ENCODE measurements at places on chromosomes 4 and X.

- peak; percentile 21 for DNase-seq
Observed at GRCh38 chrX:38260231-38260630, 39.6 kb upstream of the SRPX start.

DNA sequence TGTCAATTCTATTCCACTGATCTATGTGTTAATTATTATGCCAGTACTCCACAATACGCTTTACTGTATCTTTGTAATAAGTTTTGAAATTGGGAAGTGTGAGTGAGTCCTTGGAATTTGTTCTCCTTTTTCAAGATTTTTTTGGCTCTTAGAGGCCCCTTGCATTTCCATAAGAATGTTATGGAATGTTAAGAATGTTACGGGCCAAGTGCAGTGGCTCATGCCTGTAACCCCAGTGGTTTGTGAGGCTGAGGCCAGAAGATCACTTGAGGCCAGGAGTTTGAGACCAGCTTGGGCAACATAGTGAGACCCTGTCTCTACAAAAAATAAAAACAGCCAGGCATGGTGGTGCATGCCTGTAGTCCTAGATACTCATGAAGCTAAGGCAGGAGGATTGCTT lies 167.6 kb upstream of the CXorf66 start:
- no peak for DNase-seq

DNA sequence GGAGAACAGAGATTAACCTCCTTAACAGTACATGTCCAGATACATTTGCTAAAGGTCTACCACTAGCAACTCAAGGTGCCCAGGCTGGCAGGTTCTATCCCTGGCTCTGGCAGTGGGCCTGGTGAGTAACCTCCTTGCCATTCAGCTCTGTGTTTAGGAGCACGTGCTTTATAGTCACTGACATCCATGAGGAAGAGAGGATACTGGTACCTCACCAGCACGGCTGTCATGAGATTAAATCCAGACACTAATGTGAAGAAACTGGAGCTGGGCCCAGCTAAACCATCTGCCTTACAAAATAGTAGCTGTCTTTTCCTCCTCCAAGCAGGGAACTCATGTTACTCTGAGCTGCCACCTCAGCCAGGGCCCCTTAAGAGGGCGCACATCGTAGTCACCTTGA lies 45.3 kb downstream of the GPRASP3 start:
- peak; percentile 77 for DNase-seq

DNA sequence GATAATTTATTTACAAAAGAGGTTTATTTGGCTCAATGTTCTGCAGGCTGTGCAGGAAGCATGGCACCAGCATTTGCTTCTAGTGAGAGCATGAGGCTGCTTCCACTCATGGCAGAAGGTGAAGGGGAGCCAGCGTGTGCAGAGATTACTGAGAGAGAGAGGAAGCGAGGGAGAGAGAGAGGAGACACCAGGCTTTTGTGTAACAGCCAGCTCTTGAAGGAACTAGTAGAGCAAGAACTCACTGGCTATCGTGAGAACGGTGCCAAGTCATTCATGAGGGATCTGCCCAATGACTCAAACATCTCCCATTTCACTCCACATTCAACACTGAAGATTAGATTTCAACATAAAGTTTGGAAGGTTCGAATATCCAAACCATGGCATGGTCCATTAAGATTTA lies 12.7 kb downstream of the GUCY1A1 start:
- DNase-seq, result peak; percentile 60

DNA sequence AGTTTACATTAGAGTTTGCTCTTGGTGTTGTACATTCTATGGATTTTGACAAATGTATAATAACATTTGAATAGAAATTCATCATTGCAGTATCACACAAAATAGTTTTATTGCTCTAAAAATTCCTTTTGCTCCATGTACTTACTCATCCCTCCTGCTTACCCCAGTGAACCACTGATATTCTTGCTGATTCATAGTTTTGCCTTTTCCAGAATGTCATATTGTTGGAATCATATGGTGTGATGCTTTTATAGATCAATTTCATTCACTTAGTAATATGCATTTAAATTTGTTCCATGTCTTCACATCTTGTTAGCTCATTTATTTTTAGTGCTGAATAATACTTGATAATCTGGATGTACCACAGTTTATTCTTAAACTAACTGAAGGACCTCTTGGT lies 1593.2 kb downstream of the C4orf33 start:
- DNase-seq, result no peak

DNA sequence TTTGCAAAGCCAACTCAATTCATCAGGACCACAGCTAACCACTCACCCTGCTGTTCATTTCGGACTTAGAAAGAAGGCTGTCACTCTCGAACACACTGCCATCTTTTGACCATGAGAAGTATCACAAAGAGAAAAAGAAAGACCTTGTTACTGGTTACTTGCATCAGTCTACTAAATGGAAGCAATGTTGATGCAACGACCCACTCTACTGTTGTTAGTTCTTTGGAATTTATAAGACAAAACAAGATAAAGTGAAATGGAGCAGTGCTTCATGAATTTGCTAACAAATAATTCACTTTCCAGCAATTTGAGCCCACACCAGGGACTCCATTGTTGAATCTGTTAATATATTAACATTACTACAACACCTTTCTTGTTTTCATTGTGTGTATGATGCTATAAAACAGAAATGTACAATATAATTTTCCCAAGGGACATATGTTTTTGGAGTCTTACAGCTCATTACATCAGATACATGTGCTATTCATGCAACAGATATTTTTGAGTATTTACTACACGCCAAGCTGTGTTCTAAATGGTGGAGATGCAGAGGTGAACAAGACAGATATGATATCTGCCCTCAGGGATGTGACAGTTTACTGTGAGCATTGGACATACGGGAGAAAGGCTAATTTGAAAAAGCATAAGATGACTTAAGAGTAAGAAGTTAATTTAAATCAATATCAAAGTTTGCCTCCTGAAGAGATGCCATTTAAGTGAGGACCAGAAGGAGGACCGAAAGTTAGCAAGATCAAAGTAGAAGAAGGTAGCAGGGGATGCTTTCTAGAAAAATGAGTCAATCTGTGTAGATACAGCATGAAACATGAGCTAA lies 87.2 kb downstream of the AREG start:
- DNase-seq, result peak; percentile 96

GRCh38 chr4:71932941-71933340 lies 98.9 kb upstream of the NPFFR2 start:
- DNase-seq, result peak; percentile 3

- DNase-seq, result peak; percentile 36
Observed at GRCh38 chr4:23857367-23857959, 32.4 kb downstream of the PPARGC1A start.

GRCh38 chr4:38386005-38386551 lies 277.9 kb upstream of the KLF3 start:
- DNase-seq, result no peak

- no peak for DNase-seq
Observed at GRCh38 chrX:79325263-79325958, 41.7 kb downstream of the ITM2A start.

- no peak for DNase-seq
Observed at GRCh38 chrX:9062641-9063040, 28.7 kb upstream of the FAM9B start.

- no peak for DNase-seq
Observed at GRCh38 chrX:25737540-25737939, 400.6 kb upstream of the MAGEB18 start.

DNA sequence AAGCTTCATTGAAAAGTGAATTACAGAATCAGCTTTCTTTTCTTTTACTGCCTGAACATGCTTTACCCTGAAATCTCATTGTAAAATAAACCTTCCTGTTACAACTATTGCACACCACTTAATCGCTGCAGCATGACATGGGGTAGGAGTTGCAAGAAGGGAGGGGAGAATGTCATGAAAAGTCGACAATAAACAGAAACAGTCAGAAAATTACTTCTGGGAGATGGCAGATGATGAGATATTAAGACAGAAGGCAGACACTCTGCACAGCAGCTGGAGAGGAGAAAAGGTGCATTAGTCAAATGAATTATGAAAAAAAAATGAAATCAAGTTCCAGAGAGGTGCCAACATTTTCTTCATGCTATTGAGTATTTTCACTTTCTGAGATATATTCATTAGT lies 287.7 kb downstream of the PCDH7 start:
- no peak for DNase-seq

DNA sequence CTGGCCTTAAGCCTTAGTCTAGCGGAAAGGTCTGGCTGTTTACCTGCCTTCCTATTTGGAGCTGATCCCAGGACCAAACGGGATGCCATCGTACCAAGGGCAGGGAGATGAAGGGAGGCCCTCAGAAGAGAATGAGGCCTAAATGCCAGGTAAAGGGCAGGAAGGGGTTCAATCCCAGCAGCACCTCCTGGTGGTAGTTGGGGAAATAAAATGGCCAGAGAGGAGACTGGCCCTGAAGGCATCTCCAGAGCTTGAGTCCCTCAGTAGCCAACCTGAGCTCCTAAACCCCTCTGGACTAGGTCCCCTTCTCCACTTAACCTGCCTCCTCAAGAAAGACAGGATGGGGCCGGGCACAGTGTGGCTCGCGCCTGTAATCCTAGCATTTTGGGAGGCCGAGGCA lies 53.7 kb downstream of the KDM5C start:
- DNase-seq, result no peak

- no peak for DNase-seq
Observed at GRCh38 chrX:79235899-79236298, 91.4 kb downstream of the GPR174 start.

DNA sequence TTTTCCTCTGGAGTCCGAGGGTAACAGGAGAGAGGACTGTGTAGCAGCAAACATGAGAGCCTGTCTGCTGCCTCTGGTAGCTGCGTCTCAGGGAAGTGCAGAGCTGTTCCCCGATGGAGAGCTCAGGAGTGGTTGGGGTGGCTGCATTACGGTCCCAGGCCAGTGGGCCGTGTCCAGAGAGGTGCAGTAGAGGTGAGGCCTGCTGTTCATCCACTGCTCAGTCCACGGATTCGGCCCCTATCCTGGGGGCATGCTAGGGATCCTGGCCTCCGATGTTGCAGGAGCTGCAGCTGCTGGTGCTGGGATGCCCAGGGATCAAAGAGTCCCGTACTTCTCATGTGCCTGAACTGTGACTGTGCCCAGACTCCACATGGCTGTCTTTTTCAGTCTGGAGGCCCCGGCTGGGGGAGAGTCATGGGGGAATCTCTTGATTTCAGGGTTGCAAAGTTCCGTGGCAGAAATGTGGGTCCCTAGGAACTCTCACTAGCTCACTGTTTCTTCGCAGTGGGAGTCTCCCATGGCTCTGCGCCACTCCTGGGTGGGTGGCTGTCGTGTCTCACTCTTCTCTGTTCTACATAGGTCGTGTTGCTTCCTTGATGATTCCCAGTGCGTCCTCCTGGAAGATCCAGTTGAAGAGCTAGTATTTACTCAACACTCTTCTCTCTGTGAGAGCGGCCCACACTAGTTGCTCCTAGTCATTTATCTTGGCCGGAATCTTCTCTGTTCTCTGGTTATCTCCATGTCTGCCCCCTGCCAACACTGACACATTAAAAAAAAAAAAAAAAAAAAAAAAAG lies 109.5 kb upstream of the CENPE start:
- DNase-seq, result no peak

GRCh38 chr4:46393606-46394005 lies 3.7 kb upstream of the GABRA2 start:
- no peak for DNase-seq

- DNase-seq, result no peak
Observed at GRCh38 chr4:14340321-14340720, 662.0 kb upstream of the CPEB2 start.

DNA sequence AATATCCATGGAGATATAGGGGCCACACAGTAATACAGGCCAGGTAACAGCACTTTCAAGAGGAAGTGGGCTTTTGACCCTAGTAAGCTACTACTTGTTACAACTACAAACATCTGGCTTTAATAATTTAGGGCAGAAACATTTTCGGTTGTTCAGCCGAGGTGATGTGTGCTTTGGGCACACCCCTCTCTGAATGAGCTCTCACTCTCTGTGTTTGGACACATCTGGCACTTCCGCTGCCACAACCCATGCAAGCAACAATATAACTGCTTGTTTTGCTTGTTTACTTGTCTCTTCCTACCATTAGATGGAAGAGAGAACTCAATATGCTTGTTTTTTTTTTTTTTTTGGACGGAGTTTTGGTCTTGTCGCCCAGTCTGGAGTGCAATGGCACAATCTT lies 277.2 kb downstream of the HS3ST1 start:
- DNase-seq, result no peak

DNA sequence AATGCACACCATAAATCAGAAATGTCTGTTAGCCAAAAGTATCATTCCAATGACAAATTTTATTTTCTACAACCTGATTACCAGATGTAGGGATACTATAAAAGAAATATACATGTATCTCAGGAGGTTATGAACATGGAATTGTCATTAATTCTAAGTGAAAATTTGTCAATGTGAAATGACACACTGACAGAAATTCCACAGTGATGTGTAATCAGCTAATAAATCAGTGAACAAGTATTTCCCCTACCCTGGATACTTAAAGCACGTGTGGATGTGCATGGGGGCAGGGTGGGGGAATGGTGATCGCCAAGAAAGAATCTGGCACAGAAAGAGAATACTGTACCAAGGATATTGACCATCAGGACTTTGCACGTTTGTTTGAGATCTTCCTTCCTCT lies 123.6 kb downstream of the SH3RF1 start:
- DNase-seq, result no peak

- DNase-seq, result no peak
Observed at GRCh38 chrX:82748906-82749505, 759.1 kb upstream of the POU3F4 start.

- no peak for DNase-seq
Observed at GRCh38 chr4:154489558-154490233, 1.9 kb downstream of the DCHS2 start.

GRCh38 chr4:57331959-57332358 lies 221.8 kb upstream of the IGFBP7 start:
- no peak for DNase-seq

- DNase-seq, result no peak
Observed at GRCh38 chr4:108426493-108426892, 193.9 kb upstream of the RPL34 start.

- DNase-seq, result no peak
Observed at GRCh38 chrX:18449236-18449635, 23.8 kb downstream of the CDKL5 start.

- no peak for DNase-seq
Observed at GRCh38 chr4:115101675-115102074, 11.7 kb downstream of the NDST4 start.

DNA sequence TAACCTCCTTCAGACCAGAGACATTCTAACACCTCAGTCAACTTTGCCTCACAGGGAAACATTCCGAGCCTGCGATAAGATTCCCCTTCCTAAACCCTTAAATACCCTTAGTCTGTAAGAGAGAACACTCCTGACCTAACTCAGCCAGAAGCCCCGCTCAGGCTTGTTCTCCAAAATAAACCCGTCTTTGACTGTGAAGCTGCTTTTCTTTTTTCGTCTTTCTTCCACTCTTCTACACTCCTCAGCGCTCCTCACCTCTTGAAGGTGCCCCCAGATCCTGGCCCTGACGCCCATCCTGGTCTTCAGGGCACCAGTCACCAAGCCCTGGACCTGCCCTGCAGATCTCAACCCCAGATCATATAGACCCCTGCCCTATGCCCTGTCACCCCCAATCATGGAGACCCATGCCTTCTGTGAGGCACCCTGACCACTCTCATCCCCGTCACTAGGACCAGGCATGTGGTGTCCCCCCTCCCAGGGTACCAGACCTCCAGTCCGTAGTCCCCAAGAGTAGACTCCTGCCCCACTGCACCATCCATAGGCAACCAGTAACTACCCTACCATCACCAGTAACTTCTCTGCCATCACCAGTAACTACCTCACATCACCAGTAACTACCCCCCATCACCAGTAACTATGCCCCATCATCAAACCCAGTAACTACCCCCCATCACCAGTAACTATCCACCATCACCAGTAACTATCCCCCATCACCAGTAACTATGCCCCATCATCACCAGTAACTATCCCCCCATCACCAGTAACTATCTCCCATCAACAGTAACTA lies 3.5 kb downstream of the ASMTL start:
- no peak for DNase-seq

- peak; percentile 15 for DNase-seq
Observed at GRCh38 chrX:64975491-64975890, 759 bp downstream of the ZC4H2 start.
